ENCODE measurements at places on chromosomes 4 and X.

DNA sequence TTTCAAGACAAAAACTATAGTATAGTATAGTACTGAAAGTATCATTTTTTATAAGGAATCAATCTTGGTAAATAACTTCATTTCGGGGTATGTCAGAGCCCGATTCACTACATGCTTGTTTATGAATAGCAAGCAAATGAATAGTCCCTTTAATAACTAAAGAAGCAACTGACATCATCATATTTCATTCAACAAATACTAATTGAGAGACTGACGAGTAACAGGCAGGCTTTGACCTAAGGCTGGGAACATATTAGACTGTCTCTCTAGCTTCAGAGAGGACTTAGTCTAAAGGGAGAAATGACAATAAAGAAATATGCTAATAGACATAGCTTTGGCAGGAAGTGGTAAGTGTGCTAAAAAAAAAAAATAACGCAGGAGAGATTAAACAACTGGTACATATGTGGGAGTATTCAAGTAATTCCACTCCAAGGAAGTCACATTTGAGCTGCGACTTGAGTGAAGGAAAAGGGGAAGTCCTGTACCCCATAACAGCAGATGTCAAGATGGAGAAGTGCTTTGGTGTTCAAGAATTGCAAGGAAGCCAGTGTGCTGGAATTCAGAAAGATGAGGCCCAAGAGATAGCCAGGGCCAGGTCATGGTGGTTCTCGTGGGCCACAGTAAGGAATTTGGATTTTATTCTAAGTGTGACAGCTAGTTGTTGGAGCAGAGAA is 284.9 kb downstream of the FBXO8 start:
- no peak for DNase-seq

GRCh38 chrX:7706032-7706431 is 136.9 kb upstream of the VCX start:
- DNase-seq, result peak; percentile 14

GRCh38 chr4:128427832-128428366 is 140.3 kb upstream of the PGRMC2 start:
- peak; percentile 36 for DNase-seq

DNA sequence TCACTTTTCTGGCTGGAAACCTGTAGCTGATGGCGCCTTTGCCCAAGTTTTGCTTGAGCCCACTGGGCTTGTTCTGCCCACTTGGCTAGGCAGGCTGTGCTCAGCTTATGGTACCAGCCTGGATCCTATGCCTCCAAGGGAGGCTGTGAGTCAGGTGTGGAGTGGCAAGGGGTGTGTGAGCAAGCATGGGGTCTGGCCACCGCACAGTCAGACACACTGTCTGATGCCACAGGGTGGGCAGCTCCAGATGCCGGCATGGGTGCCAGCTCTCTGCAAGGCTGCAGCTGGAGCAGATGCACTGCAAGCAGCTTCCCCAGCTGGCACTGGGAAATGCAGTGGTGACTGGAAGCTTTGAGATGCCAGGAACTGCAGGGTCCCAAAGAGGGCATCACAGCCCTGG is 16.3 kb upstream of the GIMD1 start:
- DNase-seq, result no peak

Measured in stomach (tissue), 19 donors.